ENCODE measurements at places on chromosomes 7 and 10. TPM values are rescaled to one million over a fixed set of nuclear protein-coding genes. Genes with fewer than 3 reads are reported as not detected.

The PNLIPRP2 gene
- total RNA-seq: 0.79 TPM

DNA sequence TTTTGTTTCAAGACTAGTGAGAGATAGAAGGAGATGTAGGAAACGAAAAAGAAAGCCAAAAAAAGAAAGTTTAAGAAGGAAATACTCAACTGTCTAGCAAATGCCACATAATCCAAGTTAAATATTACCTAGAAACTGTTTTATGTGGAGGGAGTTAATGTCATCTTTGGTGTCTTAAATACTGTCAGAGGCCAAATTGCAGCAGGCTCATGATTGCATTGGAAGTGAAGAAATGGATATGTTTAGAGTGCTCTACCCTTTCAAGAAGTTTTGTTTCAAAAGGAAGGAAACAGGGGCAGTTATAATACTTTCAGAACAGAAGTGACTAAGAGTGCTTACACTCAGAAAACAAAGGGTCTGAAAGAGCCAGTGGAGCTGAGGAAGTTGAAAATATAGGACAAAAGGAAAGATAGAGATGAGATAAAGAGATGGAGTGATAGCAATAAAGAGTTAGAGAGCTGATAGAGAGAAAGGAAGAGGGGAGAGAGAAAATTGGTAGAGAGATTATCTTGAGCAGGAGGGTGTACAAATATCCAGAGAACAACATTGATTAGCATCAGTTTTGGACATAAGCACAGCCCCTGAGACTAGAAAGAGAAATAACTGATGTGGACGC lies 28.0 kb upstream of the GNAI1 start:
- no peaks in the 10 kb centered on the region for H3K36me3 ChIP-seq
- no peaks in the 10 kb centered on the region for H3K27me3 ChIP-seq
- no peak overlapping the region for H3K27ac ChIP-seq
- no peak for DNase-seq
- H3K4me1 ChIP-seq: peaks cover 4% of the 10 kb centered on the region

DNA sequence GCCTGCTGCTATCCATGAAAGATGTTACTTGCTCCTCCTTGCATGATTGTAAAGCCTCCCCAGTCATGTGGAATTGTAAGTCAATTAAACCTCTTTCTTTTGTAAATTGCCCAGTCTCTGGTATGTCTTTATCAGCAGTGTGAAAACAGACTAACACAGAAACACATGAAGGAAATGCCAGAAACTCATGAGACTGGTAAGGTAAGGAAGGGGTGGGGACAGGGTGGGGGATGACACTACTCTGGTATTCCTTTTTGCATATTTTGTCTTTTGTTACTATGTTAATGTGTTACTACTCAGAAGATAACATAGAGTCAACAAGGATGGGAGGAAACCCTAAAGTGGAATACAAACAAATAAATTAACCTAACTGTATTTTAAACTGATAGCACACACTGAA lies 69.8 kb upstream of the DRGX start:
- peaks cover 9% of the 10 kb centered on the region for H3K36me3 ChIP-seq
- H3K27ac ChIP-seq: no peak overlapping the region
- H3K4me1 ChIP-seq: no peaks in the 10 kb centered on the region
- DNase-seq: no peak

The ZNF786 gene
- 12.0 TPM for total RNA-seq
